ENCODE measurements at places on chromosomes 1 and 21.

DNA sequence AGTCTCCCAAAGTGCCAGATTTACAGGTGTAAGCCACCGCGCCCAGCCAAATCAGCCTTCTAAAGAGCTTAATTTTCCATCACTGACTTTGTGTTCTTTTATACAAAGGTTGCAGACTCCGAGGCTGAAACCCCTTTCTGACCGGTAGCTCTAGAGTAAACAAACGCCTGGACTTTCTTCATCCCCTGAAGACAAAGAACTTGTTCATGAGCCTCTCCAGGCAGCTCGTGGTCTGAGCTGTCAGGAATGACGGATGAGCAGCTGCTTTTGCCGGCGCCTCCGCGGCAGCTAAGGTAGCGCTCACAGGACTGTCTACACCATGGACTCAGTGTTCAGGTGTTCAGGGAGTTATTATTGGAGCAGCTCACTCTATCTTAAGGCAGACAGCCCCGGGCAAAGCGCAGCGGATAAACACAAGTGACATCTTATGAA, 128.5 kb upstream of the ERRFI1 start:
- no peak for DNase-seq

GRCh38 chr1:20233394-20233793, 47.1 kb upstream of the PLA2G2C start:
- no peak for DNase-seq

GRCh38 chr1:226732856-226733291, 6.2 kb downstream of the ITPKB start:
- DNase-seq = no peak

- no peak for DNase-seq
Observed at GRCh38 chr1:230977761-230978490, 735 bp downstream of the TTC13 start.

Data from stimulated activated CD4-positive, alpha-beta T cell treated with anti-CD3 and anti-CD28 coated beads, Interleukin-2, amount 100 ng/mL, for 4 hours (primary cell).